ENCODE measurements at places on chromosomes 11 and 22. TPM values are rescaled to one million over a fixed set of nuclear protein-coding genes. Genes with fewer than 3 reads are reported as not detected.

- DNase-seq, result peak; percentile 96
Measured at GRCh38 chr11:20035701-20036601, 124.3 kb downstream of the DBX1 start.

DNA sequence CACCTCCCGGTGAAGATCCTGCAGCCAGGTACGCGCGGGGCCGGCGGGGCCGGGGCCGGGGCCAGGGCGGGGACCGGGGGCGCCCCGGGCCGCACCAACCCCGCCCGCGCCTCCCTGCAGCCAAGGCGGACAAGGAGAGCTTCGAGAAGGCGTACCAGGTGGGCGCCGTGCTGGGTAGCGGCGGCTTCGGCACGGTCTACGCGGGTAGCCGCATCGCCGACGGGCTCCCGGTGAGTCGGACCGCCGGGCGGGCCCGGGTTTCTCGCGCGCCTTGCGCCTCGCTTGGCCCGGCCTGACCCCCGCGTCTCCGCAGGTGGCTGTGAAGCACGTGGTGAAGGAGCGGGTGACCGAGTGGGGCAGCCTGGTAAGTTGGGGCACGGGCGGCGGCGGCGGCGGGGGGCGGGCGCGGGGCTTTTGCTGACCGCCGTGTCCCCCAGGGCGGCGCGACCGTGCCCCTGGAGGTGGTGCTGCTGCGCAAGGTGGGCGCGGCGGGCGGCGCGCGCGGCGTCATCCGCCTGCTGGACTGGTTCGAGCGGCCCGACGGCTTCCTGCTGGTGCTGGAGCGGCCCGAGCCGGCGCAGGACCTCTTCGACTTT, 531 bp downstream of the PIM3 start:
- peak; percentile 45 for DNase-seq

GRCh38 chr11:94544646-94545263, 1.0 kb downstream of the FUT4 start:
- no peak for DNase-seq

DNA sequence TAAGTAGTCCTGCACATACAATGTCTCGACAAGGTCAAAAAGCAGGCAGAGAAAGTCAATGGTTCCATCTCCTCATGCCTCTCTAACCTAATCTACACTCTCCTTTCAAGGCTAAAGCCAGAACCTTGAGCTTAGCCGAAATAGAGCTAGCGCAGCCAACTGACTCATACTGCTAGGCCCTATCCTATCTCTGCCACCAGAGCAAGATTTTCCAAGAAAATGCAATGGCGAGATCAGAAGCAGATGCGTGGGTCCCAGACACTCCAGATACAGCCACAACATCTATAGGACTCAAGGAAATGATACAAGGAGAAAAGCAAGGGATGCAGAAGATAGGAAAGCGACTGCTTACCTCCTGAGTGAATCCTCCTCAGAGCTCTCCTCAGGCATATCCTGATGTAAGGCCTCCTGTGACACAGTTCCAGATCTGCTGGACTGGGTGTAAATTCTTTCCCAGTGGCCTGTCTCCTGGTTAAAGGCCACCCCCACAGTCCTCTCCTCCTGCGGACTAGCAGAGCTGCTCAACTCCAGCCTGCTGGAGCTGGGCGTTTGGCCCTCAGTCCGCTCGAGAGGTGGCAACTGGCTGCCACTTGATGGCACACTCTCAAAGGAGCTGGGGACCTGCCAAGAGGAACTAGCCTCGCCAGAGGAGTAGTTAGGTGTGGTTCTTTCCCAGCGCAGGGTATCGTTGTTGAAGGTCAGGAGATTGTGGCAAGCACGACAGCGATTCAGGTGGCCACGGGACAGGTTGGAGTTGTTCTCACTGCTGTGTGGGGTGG, 52.0 kb downstream of the AMBRA1 start:
- DNase-seq, result no peak

DNA sequence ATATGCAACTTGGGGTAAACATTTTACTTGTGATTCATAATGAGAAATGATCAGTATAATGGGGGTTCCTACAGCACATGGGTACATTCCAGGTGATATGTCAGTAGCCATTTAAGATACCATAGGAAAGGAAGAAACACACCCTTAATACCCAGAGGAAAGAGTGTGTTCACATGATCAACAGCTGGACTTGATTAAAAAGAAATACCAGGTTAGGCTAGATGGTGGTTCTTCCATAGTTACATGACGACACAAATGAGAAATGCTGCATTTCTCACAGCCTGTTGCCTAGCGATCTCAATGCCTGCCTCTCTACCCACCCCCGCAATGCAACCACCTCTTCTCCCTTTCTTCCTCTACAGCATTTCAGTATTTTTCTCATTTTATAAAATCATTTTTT, 96.8 kb downstream of the TTC28 start:
- DNase-seq, result peak; percentile 81

The CYP2D6 gene
- 0.82 TPM for total RNA-seq

DNA sequence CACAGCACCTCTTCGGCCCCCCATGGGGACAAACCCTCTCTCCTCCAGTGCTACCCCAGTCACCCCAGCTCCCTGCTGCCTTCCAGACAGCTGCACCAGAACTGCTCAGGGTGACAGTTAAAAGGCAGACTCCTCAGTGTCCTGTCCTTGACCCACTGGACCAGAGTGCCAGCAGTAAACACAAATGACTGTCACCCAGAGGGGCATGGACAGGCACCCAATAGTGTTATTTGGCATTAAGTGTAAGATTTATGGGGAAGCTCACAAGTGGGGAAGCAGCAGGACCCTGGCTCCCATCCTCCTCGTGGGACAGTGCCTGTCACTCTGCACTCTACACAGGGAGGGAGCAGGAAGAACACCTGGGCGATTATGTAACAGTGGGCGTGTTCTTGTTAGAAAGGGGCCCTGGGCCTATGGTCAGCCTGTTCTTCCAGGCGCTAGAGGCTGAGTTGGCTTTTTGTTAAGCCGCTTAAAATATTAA, 5.0 kb downstream of the RPS19BP1 start:
- DNase-seq, result no peak

DNA sequence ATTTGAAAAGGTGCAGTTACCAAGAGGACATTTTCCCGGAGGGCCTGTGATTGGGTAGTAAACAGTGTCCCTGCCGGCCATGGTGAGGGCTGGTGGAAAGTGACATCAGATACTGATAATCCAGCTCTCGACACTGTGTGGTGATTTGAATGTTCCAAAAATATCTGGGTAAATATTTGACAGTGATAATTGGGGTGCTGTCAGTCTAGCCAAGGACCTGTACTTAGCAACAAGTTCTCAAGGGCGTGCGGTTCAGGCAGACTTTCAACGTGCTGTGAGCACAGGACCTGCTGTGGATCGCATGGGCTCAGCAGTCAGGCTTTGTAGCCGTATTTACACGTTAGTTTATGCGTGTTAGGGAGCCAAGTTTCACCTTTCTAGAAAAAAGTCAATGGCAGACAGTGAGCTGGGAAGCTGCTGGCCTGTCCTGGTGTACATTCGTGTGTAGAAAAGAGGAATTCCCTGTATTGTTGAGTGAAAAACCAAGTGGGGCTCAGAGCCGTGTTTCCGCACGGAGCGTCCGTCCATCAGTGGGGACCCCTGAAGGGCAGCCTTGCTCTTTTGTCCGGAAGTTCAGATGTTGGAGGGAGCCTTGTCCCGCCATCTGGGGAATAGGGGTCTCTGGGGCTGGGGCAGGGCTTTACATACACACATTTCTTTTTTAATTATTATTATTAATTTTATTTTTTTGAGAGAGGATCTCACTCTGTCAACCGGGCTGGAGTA, 11.3 kb downstream of the TRMU start:
- no peak for DNase-seq

DNA sequence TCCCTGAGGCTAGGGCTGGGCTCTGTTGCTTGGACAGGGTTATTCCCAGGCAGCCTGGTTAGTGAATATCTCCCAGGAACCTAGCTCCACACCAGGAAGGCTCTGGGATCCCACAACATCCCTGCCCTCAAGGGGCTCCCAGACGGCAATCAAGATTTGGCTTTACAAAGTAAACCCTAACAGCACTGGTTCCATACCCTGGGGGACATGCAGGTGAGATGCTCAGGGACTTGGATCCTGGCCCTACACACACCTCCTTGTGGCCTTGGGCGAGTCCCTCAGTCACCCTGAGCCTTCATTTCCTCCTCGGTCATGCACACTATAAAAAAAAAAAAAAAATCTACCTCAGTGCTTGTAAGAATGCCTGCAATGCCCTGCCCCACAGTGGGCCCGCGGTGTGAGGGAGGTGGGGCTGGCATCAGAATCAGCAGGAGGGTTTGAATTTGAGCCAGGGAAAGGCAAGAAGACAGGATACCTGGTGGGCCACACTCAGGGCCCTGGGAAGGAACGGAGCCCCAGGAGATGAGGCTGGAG, 86.3 kb downstream of the MORC2 start:
- DNase-seq, result no peak

- DNase-seq, result no peak
Measured at GRCh38 chr11:75849894-75850293, 34.9 kb downstream of the UVRAG start.

The HIC2 gene
- total RNA-seq, result 20.2 TPM

DNA sequence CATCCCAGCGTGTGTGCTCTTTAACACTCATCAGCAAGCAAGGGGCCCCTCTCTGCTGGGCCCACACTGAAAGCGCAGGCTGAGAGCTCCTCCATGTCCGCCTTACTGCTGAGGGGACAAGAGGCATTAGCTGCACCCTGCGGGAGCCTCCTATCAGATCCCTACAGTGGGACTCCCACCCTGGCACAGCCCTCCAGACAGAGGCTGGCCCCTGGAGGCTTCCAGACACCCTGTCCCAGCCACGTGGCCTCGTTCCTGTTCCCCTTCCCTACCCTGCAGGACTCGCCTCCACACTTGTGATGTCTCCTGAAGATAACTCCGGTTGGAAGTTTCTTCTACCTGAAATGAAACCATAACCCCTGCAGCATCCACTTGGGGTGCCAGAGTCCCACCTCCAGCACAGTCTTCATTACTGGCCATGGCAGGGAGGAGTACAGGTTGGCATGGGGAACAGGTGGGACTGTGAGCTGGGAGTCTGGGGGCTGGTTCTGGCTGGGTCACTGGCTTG, 5.0 kb upstream of the SH3BP1 start:
- DNase-seq, result no peak

- no peak for DNase-seq
Measured at GRCh38 chr11:965206-965775, 39.6 kb downstream of the AP2A2 start.

DNA sequence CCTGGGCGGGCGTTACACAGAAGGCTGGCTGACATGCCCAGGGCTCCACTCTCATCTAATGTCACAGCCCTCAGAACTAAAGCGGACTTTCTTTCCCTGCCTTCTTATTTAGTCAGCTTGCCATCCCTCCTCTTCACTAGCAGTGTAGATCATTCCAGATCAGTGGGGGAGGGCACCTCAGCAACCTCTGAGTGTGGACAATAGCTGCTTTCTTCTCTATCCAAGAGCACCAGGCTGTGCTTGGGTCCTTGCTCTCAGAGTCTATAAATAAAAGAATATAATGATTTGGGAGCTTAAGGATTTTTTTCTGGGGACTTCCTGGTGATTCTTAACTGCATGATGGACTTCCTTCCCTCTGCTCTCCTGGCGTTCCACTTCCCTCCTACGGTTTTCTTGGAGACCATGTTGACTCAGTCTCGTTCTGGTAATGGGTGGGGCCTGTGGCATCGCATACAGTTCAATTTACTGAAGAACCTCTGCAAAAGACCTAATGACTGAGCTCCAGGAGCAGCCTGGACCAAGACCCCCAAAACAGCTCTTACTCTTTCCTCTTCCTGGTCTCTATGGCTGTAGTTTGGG, 2.9 kb upstream of the HMBS start:
- no peak for DNase-seq

DNA sequence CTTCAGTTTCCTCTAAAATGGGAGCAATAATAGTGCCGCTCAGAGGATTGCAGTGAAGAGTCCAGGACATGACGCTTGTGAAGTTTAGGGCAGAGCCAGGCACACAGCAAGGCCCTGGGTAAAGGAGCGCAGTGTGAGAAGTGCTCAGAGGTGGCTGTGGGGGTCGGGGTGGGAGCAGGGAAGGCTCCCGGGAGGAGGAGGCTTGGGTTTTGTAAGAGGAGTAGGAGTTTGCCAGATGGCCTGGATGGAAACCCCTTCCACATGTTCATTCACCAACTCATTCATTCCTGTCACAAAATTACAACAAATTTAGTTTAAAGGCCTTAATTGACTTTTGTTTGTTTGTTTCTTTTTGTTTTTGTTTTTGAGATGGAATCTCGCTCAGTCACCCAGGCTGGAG, 17.0 kb downstream of the CRYBB2 start:
- DNase-seq, result no peak

The AMBRA1 gene
- 29.0 TPM for total RNA-seq

The MB gene
- not detected for total RNA-seq

The OR10D3 gene
- not detected for total RNA-seq

DNA sequence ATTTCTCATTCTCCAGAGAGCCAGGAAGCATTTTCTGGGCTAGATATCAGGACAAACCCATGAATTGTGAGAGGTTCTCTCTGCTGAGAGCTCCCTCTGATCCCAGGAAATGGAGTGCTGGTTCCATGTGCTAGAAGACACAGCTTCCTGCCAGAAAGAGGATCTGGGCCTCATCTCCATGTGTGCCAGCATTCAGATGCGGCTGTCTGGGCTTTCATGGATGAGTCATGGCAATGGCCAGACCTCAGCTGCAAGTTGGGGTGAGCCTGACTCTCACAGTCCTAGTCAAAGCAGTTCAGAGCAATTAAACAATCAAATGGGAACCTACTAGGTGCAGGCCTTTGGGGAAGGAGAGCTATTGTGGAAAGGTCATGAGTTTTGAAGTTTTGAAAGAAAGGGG, 82.3 kb upstream of the EED start:
- DNase-seq, result peak; percentile 87

GRCh38 chr11:82076126-82076525, 657.5 kb downstream of the FAM181B start:
- no peak for DNase-seq

The IRAG1 gene
- 3.7 TPM for total RNA-seq

The SCGB1D2 gene
- not detected for total RNA-seq

The ST14 gene
- 1.4 TPM for total RNA-seq

The MPZL3 gene
- 8.5 TPM for total RNA-seq

DNA sequence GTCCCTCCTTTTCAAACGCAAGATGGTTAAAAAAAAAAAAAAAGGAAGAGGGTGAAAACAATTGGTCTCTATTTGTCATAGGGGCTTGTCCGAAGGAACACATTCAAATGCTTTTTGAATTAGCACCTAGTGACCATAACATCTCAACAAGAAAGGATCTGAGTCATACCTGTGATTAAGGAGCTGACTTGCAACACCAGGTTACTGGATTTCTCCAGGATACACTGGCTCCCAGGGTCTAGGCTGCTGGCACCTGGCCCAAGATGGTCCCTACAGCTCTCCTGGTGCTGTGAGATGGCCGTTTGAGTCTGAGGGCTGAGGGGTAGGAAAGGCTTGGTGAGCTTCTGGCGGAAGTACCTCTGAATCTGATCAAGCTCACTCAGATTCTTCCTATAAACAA, 28.4 kb upstream of the UCP3 start:
- peak; percentile 63 for DNase-seq

GRCh38 chr11:83723999-83724398, 437.8 kb upstream of the CCDC90B start:
- DNase-seq, result peak; percentile 32

DNA sequence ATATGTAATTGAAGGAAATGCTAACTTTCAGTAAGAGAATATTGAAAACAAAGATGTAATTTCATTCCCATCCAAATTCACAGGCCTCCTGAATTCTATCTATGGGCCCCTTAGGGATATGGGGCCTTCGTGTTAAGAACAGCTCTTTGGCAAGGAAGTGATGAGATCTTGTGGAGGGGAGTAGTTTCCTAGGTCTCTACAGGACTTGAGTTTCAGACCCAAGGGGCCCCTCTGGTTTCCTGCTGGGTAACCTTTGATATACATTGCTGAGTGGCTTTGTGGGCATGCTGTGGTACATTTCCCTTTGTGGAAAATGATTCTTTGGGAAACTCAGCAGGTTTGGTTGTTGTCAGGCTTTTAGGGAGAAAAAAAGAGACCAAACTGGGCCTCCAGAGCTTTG, 6.2 kb downstream of the STIM1 start:
- DNase-seq, result no peak

The C11orf16 gene
- total RNA-seq, result not detected
